Esophagus muscularis mucosa (tissue), 4 donors: ENCODE measurements at places on chromosomes 4 and X. TPM values are rescaled to one million over a fixed set of nuclear protein-coding genes. Genes with fewer than 3 reads are reported as not detected.

The MTNR1A gene
- not detected for total RNA-seq

DNA sequence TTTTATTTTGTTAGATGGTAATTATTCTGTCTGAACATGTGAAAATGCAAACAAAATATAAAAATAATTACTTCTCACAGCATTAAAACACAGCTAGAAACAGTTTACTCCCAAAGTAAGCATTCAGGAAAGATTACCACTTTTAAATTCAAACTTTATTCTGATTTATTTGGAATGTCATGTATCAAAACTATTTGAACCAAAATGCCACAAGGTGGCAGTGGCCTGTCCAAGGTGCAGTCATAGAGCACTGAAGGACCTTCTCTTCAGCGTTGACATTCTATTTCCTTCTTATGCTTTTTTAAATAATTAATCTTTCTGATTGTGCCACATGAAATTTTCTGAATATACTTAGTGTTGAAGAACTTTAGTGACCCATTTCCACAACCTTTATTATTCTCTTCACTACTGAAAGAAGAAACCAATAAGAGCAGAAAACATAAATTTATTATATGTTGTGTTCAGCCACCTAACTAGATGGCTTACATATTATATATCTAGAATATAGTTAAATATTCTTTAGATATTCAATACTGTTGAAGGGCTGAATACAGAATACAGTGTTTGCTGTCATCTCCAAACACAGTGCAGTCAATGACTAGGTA lies 283.6 kb downstream of the CFAP299 start:
- no peaks in the 10 kb centered on the region for H3K36me3 ChIP-seq
- no peaks in the 10 kb centered on the region for H3K27me3 ChIP-seq
- no peak overlapping the region for H3K4me3 ChIP-seq
- no peaks in the 10 kb centered on the region for H3K4me1 ChIP-seq
- DNase-seq: no peak

GRCh38 chrX:133865761-133866471 lies 119.5 kb downstream of the GPC3 start:
- no peaks in the 10 kb centered on the region for H3K4me1 ChIP-seq
- DNase-seq: no peak
- H3K27ac ChIP-seq: no peak overlapping the region
- no peaks in the 10 kb centered on the region for H3K36me3 ChIP-seq

The POU4F2 gene
- total RNA-seq: not detected

- H3K27ac ChIP-seq: no peak overlapping the region
- H3K27me3 ChIP-seq: no peaks in the 10 kb centered on the region
- no peaks in the 10 kb centered on the region for H3K36me3 ChIP-seq
- H3K4me3 ChIP-seq: no peak overlapping the region
Observed at GRCh38 chr4:121888134-121888533, 17.9 kb upstream of the BBS7 start.

The PDE6B gene
- 5.5 TPM for total RNA-seq
